Lower lobe of right lung (tissue), 2 donors: ENCODE measurements at places on chromosomes 7 and 10. TPM values are rescaled to one million over a fixed set of nuclear protein-coding genes. Genes with fewer than 3 reads are reported as not detected.

DNA sequence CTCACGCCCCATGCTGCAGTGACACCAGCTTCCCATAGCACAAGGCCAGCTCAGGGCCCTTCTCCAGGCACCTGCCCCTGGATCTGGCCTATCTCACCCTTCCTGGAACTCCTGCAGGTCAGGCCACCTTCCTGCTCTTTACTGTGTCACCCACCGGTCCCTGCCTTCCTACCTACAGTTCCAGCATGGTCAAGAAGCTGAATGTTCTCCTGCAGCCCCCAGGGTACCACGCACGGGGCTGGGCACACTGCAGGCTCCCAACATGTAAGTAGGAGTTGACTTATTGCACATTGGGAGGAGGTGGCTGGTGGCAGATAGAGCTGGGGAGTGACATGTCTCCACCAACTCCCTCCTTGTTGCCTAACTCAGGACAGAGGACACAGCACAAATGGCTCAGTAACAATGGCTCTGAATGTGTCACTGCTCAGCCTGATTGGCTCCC is 14.5 kb downstream of the ITPRIP start:
- DNase-seq, result no peak
- no peaks in the 10 kb centered on the region for H3K27me3 ChIP-seq
- peak overlapping the region; percentile 99 for H3K27ac ChIP-seq

The NPY gene
- total RNA-seq, result not detected

DNA sequence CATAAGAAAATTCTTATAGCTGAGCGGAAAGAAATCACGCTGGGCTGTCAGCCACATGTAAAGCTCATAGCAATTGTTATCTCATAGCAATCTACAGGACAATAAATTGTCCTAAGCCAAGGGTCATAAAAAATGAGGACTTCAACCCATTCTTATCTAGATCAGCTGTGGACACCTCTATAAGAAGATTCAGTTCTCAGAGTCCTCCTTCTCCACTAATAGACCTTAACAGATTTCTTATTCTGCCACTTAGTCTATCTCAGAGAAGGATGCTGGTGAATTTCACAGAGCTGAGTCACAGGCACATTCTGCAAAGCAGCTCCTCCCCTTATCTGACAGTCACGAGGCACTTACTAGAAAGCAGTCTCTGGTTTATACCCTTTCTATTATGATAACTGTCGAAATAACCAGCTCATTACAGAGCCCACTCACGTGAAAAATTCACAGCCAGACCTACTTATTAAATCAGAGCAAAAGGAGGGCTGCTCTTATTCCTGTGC is 185.3 kb upstream of the PCLO start:
- H3K27me3 ChIP-seq, result no peaks in the 10 kb centered on the region
- no peak for DNase-seq
- H3K4me1 ChIP-seq, result no peaks in the 10 kb centered on the region
- H3K4me3 ChIP-seq, result no peak overlapping the region
- H3K36me3 ChIP-seq, result no peaks in the 10 kb centered on the region

GRCh38 chr7:66694286-66694685 is 46.2 kb upstream of the RABGEF1 start:
- H3K27ac ChIP-seq, result no peak overlapping the region
- peaks cover 12% of the 10 kb centered on the region for H3K36me3 ChIP-seq
- H3K27me3 ChIP-seq, result no peaks in the 10 kb centered on the region
- H3K4me1 ChIP-seq, result no peaks in the 10 kb centered on the region
- DNase-seq, result no peak

DNA sequence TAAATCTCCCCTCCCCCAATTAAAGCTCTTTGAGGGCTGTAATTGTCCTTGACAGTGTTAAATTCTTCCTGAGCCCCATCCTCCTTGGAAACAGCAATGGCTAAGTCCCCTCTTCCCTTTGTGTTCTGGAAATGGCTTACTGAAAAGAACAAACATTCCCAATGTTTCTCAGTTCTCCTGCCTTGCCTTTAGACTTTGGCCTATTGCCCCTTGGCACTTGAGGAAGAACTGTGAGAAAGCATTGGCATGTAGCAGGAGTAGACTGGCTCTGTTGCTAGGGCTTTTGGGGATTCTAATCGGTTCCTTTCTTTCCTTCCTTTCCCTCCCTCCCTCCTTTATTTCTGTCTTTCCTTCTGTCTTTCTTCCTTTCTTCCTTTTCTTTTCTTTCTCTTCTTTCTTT is 463.3 kb upstream of the PODXL start:
- DNase-seq, result no peak
- no peaks in the 10 kb centered on the region for H3K36me3 ChIP-seq
- no peak overlapping the region for H3K27ac ChIP-seq

DNA sequence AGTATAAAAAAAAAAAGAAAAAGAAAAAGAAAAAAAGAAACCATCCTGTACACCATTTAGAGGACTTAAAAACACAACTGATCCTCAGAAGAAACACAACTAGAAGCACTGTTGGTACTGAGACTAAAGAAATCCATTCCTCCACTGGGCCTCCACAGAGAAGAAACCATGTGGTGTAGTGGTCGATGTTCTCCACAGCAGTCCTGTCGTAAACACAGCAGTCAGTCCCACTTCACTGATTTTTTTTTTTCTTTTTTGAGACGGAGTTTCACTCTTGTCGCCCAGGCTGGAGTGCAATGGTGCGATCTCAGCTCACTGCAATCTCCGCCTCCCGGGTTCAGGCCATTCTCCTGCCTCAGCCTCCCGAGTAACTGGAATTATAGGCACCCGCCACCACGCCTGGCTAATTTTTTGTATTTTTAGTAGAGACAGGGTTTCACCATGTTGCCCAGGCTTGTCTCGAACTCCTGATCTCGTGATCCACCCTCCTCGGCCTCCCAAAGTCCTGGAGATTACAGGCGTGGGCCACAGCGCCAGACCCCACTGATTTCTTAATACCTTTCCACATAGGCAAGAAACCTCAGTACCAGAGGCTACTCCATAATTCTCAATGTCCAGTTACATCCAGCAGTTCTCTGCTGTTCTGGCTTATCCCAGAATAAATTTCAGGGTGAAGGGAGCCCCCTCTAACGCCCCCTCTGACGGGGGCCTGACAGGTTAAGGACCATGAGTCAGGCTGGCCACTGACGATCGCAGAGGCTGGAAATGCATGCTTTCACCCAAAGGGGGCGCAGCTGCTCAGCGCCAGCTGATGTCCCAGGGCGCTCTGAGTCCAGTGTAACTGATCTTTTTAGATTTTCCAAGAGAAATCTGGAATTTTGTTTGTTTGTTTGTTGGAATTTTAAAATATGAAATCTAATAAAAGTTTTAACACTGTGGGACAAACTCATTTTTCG is 24.8 kb upstream of the FFAR4 start:
- no peaks in the 10 kb centered on the region for H3K36me3 ChIP-seq
- H3K4me1 ChIP-seq, result peaks cover 11% of the 10 kb centered on the region
- no peak for DNase-seq
- H3K27me3 ChIP-seq, result no peaks in the 10 kb centered on the region
- H3K4me3 ChIP-seq, result peak overlapping the region; percentile 12

GRCh38 chr10:28967031-28967430 is 289.7 kb downstream of the BAMBI start:
- no peaks in the 10 kb centered on the region for H3K36me3 ChIP-seq
- H3K27ac ChIP-seq, result no peak overlapping the region
- H3K4me1 ChIP-seq, result no peaks in the 10 kb centered on the region

The MOGAT3 gene
- total RNA-seq, result not detected

GRCh38 chr7:153190452-153190851 is 430.9 kb downstream of the ACTR3B start:
- H3K36me3 ChIP-seq, result no peaks in the 10 kb centered on the region
- no peak overlapping the region for H3K4me3 ChIP-seq
- no peaks in the 10 kb centered on the region for H3K4me1 ChIP-seq

DNA sequence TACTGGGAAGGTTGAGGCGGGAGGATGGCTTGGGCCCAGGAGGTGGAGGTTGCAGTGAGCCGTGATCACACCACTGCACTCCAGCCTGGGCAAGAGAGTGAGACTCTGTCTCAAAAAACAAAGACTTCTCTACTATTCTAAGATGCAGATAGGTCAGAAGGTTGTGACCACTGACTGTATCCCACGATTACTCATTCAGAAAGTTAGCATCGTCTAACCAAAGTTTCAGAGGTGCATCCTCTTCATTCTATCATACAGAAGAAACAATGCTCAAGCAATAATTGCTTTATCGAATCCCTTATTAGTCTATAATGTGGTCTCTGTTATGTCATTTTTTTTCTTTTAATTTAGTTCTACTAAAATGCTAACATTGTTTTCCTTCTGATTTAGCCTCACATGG is 348.7 kb upstream of the LRGUK start:
- H3K4me3 ChIP-seq, result no peak overlapping the region
- no peaks in the 10 kb centered on the region for H3K4me1 ChIP-seq
- no peaks in the 10 kb centered on the region for H3K27me3 ChIP-seq
- no peak overlapping the region for H3K27ac ChIP-seq

The NOD1 gene
- total RNA-seq, result 42.9 TPM

GRCh38 chr10:71302874-71303568 is 16.0 kb upstream of the SLC29A3 start:
- no peaks in the 10 kb centered on the region for H3K4me1 ChIP-seq
- peaks cover 19% of the 10 kb centered on the region for H3K36me3 ChIP-seq
- H3K4me3 ChIP-seq, result no peak overlapping the region
- H3K27ac ChIP-seq, result no peak overlapping the region
- DNase-seq, result peak; percentile 11
